ENCODE measurements at places on chromosomes 6 and 20.

DNA sequence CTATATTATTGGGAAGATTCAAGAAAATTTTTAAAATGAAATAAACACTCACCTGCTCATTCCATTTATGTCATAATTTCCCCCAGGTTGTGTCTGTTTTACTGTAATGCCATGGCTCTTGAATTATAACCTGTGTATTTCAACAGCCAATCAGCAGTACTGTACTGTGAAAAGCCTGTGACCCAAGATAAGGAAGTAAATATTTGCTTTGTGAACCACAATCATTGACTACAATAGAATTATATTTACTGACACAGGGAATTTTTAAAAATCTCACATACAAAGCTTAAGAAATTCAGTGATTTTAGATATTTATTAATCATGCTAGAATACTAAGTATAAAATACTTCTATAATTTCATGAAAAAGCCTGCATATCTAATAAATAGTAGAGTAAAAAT is 6.0 kb downstream of the RGS17 start:
- no peak for DNase-seq

DNA sequence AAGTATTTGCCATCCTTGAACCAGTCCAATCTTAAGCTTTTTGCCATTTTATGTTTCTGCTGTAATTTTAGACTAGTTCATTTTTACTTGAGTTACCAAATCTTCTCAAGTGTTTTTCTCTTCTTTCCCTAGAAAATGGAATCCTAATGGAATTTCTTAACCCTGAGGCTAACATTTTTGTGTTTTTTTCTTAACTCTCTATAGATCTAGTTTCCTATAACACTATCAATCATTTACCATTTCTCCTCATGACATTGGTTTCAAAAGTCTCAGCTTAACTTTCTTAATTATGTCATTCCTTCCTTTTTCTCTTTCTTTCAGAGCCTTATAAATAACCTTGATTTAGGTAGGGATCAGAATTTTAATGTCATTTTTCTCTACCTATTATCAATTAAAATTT is 54.8 kb downstream of the SENP6 start:
- no peak for DNase-seq

- DNase-seq = no peak
Measured at GRCh38 chr20:41299899-41300298, 17.6 kb downstream of the ZHX3 start.

- DNase-seq = no peak
Measured at GRCh38 chr6:142275236-142276006, 26.4 kb upstream of the ADGRG6 start.

- no peak for DNase-seq
Measured at GRCh38 chr6:40923326-40923725, 115.7 kb downstream of the UNC5CL start.

DNA sequence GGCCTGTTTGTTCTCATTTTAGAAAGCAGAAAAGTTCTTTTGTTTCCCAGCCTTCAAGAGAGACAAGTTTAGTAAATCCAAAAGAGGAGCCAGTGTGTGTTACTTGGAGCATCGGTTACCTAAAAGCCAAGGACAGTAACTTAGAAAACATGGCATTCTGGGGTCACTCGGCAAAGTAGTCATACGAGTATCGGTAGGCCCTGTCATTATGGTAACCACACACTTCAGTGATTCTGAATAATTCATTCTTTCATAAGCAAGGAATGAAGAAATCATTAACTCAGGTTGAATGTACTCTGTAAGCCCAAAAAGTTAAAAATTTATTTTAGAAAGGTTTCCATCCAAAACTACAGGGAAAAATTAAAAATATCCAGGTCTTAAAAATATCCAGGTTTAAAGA is 34.0 kb downstream of the CNKSR3 start:
- no peak for DNase-seq

- DNase-seq = no peak
Measured at GRCh38 chr6:139738801-139739455, 364.5 kb upstream of the CITED2 start.

DNA sequence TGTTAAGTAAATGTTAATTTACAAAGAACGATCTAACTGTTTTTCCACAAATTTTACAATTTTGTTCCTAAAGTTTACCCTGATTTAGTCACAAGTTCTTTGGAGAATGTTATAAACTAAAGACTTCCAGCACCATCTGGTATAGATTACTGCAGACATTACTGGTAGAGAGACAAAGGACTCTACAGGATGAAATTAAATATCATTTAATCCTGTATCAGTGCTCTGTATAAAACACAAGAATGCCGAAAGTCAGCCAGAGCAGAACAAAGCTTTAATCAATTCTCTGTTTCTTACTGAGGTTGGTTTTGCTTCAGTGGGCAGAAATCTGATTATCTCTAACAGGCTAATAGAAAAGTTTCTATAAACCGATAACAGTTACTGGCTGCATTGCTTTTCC is 763.6 kb downstream of the TENT5A start:
- DNase-seq = no peak

DNA sequence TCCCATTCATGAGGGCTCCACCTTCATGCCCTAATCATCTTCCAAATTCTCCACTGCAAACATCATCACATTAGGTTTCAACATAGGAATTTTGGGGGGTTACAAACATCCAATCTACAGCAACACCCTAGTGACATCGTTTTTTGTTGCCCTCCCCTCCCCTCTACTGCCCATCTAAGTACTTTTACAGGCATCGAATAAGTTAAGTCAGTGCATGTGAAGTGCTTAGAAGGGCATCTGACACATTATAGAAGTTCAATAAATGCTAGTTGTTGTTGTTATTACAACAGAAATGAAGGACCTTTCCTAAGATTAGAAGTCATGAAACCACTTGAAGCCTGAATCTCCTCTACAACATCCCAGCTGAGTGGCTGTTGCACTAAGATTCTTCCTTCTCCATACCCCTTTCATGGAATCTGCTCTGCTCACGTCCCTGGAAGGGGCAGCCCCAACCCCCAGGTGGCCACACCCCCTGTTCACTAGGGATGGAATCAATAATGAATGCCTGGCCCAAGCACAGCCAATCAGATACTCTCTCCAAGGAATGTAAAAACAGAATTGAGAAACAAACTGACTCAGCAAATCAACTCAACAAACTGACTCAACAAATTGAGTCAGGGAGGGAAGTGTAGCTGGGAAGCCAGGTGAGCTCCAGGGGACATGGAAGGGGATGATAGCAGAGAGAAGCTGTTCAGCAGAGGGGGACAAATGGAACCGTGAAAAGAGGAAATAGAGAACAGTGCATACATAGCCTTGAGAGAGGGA is 3.9 kb upstream of the LRP11 start:
- DNase-seq = no peak

- DNase-seq = no peak
Measured at GRCh38 chr20:57433657-57434389, 42.6 kb downstream of the RBM38 start.

GRCh38 chr6:34938268-34938667 is 49.2 kb downstream of the ANKS1A start:
- no peak for DNase-seq

- DNase-seq = no peak
Measured at GRCh38 chr6:122755901-122756300, 23.6 kb upstream of the FABP7 start.

- DNase-seq = no peak
Measured at GRCh38 chr6:85050149-85050548, 285.8 kb upstream of the TBX18 start.

DNA sequence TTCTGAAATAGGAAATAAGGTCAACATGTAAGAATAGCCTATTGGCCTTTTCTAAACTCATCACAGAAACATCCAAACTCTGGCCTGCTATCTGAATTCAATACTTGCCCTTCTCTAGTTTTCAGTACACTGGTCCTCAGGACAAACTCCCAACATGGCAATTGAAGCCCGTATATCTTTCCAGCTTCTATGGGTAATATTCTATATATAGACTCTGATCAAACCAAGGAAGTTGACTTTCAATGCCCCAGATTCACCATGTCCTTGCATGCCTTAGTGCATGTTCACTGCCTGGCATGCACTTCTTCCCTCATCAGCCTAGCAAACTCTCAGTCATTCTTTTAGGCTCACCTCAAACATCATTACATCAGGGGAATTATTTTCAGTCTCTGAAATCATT is 73.2 kb downstream of the RSPO3 start:
- DNase-seq = no peak

DNA sequence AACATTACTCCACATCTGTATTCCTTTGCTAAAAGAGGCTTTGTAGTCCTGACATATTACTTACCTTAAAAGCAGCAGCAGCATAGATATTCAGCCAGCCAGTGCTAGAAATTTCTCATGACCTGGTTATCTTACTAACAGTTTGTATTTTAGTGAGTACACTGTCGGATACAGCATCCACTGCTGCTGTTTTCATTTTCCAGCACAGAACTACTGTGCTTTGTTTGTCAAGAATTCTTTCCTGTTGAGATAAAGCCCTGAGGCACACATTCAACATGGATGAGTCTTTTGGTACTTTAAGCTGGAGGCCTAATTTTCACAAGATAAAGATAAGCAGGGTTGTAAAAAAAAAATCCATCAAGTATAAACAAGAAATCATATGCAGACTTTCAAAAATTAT is 311.2 kb upstream of the OPRM1 start:
- no peak for DNase-seq

DNA sequence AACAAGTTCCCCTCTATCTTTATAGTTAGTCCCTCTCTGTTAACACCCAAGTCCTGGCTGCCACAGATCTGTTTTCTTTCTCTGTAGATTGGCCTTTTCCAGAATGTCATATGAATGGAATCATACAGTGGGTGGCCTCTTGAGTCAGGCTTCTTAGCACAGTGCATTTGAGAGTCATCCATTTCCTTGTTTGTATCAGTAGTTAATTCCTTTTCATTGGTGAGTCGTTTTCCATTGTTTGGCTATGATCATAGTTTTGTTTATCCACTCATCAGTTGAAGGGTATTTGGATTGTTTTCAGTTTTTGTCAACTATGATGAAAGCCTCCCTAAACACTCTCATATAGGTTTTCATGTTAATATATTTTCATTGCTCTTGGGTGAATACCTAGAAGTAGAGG is 248.3 kb downstream of the ARID1B start:
- DNase-seq = no peak

GRCh38 chr6:134198093-134198492 is 119.8 kb downstream of the SGK1 start:
- DNase-seq = no peak

- peak; percentile 99 for DNase-seq
Measured at GRCh38 chr6:19554356-19555225, 282.6 kb upstream of the ID4 start.

DNA sequence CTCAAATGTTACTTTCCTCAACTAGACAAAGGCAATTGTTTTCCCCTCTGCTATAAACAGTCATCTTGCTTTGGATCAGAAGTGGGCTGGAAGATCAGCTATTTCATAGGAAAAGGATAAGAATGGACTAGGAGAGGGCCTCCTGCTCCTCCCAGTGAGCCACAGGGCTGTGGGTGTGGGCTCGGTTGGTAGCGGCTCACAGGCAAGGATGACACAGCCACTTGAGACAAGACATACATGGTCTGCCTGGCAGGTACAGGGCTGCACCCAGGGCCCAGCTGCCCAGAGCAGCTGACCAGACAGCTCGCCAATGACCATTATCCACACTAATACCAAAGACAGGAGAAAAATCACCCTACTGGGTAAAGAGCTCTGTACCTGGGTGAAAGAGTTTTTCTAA is 9.0 kb upstream of the SLA2 start:
- DNase-seq = no peak

Measured in DMS 273 treated with DMSO at 0.1 percent for 48 hours (cell line).